ENCODE measurements at places on chromosomes 6 and 20.

DNA sequence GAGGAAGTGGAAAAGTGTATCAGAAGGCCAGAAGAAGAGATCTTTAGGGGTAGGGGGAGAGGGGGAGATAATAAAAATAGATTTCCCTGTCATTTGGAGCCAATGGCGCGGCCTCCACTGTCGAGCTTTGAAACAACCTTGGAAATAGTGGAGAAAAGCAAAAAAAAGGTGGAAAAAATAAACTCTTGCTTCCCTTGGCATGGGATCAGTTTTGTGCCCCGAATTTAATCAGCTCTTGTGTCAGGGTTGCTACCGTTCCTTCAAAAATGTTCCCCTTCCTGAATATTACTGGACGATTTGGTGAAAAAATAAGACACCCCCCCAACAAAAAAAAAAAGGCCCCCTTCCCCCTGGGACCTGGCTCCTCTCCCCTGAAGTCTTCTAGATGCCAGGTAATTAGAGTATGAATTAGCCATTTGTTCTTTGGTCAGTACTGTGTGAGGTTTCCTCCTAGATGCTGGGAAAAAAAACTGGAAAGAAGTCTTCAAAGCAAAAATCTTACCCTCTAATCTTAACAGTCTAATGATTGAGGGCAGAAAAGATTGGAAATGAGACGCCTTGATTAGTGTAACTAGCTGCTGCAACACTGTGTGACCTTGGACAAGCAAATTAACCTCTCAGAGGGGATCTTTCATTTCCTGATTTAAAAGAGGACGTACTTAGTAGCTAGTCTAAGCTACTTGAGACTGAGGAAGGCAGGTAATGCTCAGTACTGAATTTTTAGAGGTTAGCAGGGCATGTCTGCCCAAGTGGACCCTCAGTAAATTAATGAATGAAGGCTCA lies 872 bp upstream of the RBM39 start:
- no peak for DNase-seq

- no peak for DNase-seq
These were observed 1075.6 kb downstream of the HACE1 start for GRCh38 chr6:103784117-103784516.

- no peak for DNase-seq
These were observed 700 bp upstream of the LAMA5 start for GRCh38 chr20:62367633-62368391.

- no peak for DNase-seq
These were observed 36.7 kb upstream of the NNAT start for GRCh38 chr20:37484331-37484730.

- no peak for DNase-seq
These were observed 69.2 kb downstream of the TIAM2 start for GRCh38 chr6:155064303-155064702.

- no peak for DNase-seq
These were observed 14.3 kb upstream of the CHRNA4 start for GRCh38 chr20:63375438-63375837.

DNA sequence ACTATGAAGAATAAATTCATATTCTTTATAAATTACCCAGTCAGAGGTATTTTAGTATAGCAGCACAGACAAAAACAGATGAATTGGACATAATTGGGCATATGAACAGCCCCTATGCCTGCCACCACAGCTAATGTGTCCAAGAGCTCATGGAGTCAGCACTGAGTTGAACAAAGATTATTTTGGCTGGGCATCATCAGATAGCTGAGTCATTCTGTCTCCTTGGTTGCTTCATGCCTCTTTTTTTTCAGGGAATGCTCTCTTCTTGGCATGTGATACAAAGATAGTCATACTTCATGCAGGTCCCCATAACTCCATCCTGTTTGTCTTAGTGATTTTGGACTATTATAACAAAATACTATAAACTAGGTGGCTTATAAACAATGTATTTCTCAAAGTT lies 275.6 kb downstream of the TENT5A start:
- DNase-seq = no peak

DNA sequence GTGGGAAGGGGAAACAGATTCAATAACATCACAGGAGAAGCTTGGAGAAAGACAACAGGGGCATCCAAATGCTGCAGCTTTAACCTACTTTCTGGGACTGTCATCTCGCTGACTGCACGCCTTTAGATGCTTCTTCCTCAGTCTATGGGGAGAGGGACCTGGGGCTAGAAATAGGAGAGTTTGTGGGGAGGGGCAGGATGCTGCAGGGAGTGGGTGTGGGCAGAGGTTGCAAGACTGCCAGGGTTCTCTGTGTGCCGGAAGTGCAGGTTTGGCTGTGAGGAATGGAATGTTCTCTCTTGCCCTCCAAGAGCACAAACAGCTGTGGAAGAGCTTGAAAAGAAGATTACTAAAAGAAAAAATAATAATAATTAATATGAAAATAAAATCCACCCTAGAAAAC lies 93.2 kb downstream of the FOXO3 start:
- DNase-seq = no peak

GRCh38 chr6:15317934-15318902 lies 72.3 kb downstream of the JARID2 start:
- no peak for DNase-seq

DNA sequence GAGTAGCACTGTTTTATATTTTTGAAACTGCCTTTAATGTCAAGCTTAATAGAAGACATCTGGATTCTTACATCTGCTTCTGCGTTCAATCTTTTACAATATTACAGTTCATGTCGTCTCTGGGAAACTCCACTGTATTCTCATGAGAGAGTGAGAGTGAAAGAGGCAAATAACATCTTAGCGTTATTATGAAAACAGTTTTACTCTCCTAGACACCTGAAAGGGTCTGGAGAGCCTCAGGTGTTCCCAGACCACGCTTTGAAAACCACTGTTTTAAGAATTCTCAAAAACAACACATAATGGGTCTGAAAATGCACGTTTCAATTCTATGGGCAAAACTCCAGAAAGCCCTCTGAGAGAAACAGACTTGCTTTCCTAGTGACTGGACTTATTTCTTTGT lies 63.3 kb downstream of the ARHGAP18 start:
- no peak for DNase-seq

DNA sequence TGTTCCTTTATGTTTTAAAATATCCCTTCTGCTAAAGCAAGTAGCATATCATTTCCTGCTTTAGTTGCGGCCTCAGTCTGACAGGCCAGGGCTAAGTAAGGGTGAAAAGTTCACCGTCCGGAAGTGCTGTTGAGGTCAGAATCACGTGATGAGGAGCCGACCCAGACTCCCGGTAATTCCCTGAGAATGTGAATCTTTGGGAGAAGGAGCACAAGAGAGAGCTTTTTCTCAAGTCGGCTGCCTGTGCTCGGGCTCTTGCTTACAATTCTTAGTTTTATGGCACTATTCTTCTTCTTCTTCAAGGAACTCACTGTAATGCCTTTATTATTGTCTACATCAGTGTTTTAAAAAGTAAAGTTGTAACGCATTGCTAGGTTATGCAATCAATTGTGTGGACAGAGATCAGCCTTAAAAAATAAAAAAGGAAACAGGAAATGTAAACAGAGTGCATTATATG lies 309.3 kb downstream of the PRL start:
- DNase-seq = no peak

- no peak for DNase-seq
These were observed 156.3 kb downstream of the SOBP start for GRCh38 chr6:107646176-107646575.

DNA sequence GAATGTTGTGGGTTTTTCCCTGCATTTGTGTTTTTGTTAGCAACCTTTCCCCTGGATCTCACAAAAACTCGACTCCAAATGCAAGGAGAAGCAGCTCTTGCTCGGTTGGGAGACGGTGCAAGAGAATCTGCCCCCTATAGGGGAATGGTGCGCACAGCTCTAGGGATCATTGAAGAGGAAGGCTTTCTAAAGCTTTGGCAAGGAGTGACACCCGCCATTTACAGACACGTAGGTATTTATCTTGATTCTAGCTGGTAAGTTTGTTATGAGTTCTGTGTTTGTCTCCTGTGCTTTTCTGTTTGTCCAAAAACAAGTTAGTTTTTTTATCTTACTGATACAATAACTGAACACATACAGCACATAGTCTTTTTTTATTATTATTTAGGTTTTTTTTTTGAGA lies 3.0 kb downstream of the SLC25A27 start:
- no peak for DNase-seq

DNA sequence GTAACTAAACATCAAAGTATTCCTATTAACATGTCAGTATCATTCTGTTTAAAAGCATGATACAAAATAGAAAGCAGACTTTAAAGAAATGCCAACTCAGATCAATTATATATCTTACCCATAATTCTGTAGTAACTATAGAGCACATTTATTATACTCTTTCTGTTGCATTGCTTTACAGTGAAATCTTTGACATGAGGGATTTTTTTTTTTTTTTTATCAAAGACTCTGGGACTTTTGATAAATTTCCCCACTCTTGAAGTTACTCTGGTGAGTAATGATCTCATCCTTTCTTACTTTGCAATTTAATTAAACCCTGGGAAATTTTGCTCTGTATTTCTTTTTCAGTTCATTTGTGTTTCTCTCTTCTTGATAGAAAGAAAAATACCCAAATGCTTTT lies 17.4 kb downstream of the ADGRF4 start:
- DNase-seq = no peak

DNA sequence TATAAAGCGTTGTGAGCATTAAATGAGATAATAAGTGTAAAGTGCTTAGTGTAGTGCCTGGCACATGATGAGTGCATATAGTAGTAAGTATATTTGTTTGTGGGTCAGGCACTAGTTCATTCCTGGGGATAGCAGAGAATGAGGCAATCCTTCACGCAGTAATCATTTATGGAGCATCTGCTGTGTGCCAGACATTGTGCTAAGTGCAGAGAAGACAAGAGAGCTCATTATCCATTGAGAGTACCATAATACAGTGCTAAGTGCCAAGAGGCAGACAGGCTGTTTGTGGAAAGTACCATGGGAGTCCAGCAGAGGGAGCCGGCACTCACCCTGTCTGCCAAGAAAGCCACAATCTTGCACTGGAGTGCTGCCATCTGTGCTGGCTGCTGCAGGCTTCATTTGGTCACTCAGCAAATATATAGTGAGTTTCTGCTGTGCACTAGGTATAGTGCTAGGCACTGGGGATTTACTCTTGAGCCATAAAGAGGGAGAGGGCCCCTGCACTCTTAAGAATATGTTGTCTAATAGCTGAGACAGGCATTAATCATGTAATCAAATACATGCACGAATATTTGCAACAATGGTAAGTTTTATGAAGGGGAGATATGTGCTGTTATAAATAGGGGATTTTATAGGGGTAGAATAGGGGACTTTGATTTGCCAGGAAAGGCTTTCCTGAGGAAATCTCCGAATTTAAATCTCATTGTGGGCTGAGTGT lies 12.9 kb upstream of the MROH8 start:
- DNase-seq = peak; percentile 41

- DNase-seq = no peak
These were observed 82.6 kb downstream of the PREP start for GRCh38 chr6:105320271-105320670.

GRCh38 chr6:62640749-62641148 lies 354.7 kb upstream of the KHDRBS2 start:
- DNase-seq = no peak

GRCh38 chr20:55800552-55801245 lies 204.6 kb downstream of the CBLN4 start:
- no peak for DNase-seq

DNA sequence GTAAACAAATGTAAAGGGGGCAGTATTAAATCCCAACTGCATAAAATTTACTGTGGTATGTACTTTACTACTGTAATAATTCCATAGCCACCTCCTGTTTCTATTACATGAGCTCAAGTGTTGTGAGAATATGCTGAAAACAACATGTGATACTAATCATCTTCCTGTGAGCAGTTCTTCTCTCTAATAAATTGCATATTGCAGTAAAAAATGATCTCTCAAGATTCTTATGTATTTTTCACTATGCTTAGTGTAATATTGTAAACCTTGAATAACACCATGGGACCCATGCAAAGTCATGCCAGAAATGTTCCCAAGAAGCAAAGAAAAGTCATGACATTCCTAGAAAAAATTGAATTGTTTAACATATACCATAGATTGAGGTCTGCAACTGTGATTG lies 133.0 kb upstream of the ATXN1 start:
- no peak for DNase-seq

- no peak for DNase-seq
These were observed 57.6 kb upstream of the JAG1 start for GRCh38 chr20:10731190-10731965.

DNA sequence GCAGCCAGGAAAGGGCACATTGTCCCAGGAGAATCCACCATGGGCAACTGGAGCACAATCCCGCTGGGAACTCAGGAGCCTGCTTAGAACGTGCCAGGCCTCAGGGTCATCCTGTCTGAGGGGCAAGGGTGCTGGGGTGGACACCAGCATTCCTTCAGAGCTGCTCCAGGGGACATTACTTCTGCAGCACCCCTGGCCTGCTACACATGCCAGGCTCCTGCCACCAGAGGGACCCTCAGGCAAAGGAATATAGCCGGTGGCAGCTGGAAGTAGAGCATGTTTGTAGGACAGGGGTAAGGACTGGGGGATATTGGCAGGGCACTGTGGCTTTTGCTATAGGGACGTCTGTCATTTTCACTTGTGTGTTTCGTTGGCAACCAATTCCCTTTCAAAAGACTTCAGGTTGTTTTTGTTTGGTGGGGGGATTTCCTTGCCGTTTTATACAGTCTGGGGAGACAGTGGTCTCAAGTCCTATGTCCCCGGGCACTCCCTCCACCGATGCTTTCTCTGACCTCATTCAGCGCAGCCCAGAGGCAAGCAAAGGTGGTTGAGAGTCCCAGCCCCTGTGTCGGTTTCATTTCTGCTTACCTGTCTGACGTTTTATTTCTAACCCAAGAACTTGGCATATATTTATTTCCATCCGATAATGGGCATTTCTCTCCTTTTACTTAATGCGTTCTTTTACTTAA lies 130.8 kb downstream of the JPH2 start:
- no peak for DNase-seq

- DNase-seq = no peak
These were observed 309.1 kb downstream of the LMBRD1 start for GRCh38 chr6:69487688-69488087.

DNA sequence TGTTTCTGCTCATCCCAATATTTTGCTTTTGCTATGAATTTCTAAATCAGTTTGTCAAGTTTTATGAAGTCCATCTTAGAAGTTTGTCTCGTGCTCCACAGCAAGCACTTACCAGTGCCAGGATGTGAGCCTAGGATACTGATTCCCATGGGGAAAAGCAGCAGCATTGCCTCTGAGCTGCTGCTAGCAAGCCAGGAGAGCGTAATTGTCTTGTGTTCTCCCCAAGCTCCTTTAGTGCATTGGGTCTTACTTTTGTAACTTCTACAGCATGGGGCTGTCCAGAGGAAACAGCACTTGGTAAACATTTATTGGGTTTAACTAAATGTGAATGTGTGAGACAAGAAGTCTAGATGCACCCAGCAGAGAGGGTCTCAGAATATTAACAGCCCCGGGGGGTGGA lies 76.1 kb downstream of the RNF182 start:
- DNase-seq = no peak

GRCh38 chr6:45001663-45002062 lies 326.5 kb upstream of the RUNX2 start:
- no peak for DNase-seq

DNA sequence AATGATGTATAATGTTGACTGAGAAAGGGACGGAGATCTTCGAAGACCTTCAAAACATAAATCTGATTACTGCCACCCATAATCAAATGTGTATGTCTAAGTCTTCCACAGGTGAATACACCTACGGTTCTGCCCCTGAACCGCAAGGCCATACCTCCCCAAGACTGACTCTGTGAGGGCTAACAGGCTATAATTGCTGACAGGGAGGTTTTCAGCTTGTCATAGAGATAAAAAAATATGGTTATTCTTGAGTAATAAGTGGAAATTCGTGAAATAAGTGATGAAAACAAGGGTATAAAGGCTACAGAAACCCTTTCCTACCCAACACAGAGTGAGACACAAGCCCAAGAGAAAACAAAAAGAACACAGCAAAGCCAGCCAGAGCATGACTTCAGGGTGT lies 188.9 kb downstream of the ATXN1 start:
- DNase-seq = no peak

Data from DMS153 (cell line).